ENCODE measurements at places on chromosomes 11 and 22.
A peak's percentile ranks its signal among the peaks of the same experiment; 100 is the strongest.

GRCh38 chr11:60878245-60879101, 11.1 kb downstream of the ZP1 start:
- DNase-seq: no peak

DNA sequence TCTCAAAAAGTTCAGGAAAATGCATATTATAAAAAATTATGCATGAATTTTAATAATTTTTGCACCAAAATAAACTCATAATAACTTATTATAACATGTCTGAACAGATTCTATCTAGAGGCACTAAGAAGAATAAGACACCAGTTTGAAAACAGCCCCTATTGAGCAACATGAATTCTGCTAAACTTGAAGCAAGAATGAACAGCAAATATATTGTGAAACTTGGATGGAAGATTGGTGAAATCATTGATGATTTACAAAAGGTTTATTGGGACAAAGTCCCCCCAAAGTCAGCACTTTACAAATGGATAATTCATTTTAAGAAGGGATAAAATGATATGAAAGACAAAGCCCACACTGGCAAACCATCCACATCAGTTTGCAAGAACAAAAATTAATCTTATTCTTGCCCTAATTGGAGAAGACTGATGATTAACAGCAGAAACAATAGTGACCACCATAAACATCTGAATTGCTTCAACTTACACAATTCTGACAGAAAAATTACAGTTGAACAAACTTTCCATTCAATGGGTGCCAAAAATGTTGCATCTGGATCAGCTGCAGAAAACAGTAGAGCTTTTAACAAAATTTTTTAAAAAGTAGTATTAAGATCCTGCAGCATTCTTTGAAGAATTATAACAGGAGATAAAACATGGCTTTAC, 257.5 kb upstream of the FAT3 start:
- no peak for DNase-seq

DNA sequence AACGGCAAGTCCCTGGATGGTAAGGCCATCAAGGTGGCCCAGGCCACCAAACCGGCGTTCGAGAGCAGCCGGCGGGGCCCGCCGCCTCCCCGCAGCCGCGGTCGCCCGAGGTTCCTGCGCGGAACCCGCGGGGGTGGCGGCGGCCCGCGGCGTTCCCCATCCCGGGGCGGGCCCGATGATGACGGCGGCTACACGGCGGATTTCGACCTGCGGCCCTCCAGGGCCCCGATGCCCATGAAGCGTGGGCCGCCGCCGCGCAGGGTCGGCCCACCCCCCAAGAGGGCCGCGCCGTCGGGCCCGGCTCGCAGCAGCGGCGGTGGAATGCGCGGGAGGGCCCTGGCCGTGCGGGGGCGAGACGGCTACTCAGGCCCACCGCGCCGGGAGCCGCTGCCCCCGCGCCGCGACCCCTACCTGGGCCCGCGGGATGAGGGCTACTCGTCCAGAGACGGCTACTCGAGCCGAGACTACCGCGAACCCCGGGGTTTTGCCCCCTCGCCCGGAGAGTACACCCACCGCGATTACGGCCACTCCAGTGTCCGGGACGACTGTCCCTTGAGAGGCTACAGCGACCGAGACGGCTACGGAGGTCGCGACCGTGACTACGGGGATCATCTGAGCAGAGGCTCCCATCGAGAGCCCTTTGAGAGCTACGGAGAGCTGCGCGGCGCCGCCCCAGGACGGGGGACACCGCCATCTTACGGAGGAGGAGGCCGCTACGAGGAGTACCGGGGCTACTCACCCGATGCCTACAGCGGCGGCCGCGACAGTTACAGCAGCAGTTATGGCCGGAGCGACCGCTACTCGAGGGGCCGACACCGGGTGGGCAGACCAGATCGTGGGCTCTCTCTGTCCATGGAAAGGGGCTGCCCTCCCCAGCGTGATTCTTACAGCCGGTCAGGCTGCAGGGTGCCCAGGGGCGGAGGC, 792 bp downstream of the RBMXL2 start:
- no peak for DNase-seq

- no peak for DNase-seq
These were observed 11.8 kb downstream of the PNPLA5 start for GRCh38 chr22:43879901-43880540.

GRCh38 chr11:63804259-63804658, 9.0 kb upstream of the SPINDOC start:
- no peak for DNase-seq

DNA sequence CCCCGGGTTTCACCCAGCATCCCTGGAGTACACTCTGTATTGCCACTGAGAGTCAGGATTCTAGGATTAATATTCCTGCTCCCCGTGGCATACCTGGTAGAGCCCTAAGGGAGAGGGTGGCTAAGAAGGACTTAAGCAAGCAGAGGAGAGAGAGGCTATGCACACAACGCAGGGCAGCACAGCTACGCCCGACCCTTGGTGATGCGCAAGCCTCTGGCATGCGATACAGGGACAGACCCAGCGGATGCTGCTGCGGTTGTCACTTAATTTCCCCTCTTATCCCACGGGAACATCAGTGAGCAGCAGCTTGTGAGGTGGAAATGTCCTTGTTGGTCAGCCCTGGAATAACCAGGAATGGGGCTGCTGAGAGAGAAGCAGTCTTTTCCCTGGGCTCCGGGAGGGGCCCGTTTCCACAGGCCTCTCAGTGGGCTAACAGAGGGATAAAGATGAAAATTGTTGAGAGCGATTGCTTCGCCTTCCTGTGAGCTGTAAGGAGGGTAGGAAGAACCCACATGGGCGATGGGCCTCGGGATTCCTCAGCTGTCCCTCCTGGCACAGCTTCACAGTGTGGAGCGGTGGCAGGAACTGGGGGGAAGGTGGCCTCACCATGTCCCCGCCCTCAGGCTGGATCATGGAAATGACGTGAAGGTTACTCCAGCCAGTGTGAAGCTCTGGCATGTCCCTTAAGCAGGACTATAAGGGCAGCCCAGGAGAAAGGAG, 48.4 kb upstream of the RAB1B start:
- DNase-seq: no peak

DNA sequence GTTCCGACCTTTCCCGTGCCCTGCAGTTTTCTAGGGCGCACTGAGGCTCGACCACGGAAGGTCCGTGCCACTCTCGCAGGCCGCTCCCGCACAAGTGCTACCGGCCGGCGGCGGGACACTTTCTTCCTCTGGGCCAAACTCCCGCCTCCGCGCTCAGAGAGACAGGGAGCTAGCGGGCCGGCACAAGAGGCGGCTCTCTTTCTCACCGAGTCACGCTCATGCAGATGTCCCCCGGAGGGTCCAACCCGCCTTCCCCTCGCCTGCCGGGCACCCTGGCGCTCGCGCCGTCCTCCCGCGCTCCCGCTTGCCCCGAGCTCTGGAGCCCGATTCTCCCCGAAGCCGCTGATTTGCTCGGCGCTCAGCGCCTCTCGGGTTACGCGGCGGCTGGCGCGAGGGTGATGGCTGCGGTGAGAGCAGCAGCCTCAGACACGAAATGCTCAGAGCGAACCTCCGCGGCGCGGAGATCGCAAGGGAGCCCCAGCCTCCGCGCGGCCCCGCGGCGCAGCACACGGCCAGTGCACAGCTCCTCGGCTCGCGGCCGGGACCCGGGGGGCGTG, 1.0 kb downstream of the LMO1 start:
- peak; percentile 49 for DNase-seq

DNA sequence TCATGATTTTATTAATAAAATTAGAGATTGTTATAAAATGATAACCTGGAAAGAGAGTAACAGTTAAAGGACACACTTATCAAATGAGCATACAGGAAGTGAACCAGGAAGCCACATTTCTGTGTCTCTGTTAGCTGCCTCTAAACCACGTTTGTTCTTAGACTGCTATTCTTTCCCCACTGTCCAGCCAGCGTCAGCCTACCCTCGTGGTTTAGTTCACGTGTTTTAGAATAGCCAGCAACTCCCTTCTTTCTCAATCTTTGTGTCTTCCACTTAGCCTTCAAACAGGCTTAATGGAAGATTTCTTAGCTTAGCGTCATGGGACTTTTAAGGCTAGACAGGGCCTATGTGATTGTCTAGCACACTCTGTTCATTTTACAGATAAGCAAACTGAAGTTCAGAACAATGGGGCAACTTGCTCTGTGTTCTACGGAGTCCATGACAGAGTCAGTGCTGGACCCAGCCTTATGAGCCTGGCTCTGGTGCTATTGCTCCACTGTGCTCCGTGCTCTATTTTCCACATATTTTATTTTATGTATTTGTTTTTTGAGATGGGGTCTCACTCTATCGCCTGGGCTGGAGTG, 27.2 kb downstream of the GRAMD1B start:
- no peak for DNase-seq

- no peak for DNase-seq
These were observed 105.2 kb upstream of the RRM1 start for GRCh38 chr11:3989276-3989920.

- no peak for DNase-seq
These were observed 166.8 kb upstream of the MTMR2 start for GRCh38 chr11:96090711-96091110.

DNA sequence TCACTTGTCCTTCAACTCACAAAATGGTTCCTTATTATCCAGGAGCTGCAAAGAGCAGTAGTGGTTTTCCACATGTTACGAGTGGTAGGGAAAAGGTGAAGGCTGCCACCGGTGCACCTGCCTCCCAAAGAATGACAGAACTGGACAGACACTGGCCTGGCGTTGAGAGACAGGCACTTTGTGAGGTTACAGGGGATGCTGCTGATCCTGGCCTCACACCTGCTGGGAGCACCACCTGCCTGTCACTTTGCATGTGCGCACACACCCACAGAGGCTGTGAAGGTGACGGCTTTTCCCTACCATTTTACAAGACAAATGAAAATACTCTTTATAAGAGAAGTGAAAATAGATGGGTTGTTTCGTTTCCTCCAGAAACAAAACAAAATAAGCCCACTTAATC, 175.3 kb upstream of the B3GAT1 start:
- DNase-seq: no peak

- no peak for DNase-seq
These were observed 492.8 kb downstream of the INSC start for GRCh38 chr11:15607361-15608036.

GRCh38 chr22:45626198-45626651, 45.4 kb upstream of the ATXN10 start:
- no peak for DNase-seq

- no peak for DNase-seq
These were observed 160.5 kb upstream of the NAV2 start for GRCh38 chr11:19552161-19552560.

GRCh38 chr11:122597511-122597910, 58.0 kb upstream of the UBASH3B start:
- no peak for DNase-seq

- DNase-seq: no peak
These were observed 35.8 kb downstream of the BTG4 start for GRCh38 chr11:111476366-111476765.

DNA sequence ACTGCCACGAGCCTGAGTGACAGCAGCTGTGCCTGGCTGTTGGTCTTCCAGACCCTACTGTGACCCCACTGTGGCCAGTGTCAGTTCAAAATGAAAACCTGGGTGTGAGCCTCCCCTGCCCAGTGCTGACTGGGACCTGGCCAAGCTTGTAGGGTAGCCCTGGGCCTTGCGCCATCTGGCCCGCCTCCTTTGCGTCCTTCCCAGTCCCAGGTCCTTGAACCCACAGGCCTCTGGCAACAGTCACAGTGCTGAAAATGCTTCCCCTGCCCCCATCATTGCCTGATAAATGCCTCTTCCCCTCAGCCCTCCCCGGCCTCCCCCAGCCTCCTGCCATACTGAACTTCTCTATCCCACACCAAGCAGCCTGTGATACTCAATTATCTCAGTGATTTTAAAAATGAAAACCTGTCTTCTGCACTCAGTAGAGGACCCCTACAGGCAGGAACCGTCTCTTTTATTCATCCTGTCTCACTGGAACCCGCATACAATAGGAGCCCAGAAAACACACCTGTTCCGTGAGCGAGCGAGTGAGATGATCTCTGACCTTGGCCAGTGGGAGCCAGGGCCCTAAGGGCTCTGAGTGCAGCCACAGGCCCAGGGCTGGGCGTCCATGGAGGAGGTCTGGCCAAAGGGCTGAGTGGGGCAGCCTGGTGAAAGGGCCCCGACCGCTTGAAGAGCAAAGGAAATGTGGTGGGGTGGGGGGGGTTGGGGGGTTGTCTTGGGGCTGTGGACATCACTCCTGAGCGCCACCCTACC, 49.7 kb upstream of the TTLL12 start:
- peak; percentile 16 for DNase-seq

DNA sequence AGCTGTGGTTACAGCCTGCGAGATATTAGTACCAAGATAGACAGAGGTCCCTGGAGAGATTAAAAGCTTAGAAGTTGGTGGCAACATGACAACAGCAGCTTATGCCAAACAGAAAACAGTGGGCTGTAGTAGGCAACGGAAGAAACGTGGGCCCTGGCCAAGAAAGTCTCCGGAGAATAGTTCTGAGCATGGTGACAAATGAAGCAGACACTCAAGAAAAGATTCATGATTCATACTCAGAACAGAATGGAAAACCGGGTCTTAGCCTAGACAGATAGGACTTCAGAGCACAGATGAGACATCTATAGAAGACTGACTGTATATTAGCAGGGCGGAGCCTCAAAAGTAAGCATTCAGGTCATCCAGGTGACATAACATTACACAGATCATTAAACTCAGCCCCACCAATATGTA, 727.4 kb downstream of the ETS1 start:
- DNase-seq: no peak

- peak; percentile 71 for DNase-seq
These were observed 6.9 kb downstream of the CDC42EP1 start for GRCh38 chr22:37566903-37567798.

GRCh38 chr11:21866781-21867180, 326.1 kb upstream of the ANO5 start:
- no peak for DNase-seq

DNA sequence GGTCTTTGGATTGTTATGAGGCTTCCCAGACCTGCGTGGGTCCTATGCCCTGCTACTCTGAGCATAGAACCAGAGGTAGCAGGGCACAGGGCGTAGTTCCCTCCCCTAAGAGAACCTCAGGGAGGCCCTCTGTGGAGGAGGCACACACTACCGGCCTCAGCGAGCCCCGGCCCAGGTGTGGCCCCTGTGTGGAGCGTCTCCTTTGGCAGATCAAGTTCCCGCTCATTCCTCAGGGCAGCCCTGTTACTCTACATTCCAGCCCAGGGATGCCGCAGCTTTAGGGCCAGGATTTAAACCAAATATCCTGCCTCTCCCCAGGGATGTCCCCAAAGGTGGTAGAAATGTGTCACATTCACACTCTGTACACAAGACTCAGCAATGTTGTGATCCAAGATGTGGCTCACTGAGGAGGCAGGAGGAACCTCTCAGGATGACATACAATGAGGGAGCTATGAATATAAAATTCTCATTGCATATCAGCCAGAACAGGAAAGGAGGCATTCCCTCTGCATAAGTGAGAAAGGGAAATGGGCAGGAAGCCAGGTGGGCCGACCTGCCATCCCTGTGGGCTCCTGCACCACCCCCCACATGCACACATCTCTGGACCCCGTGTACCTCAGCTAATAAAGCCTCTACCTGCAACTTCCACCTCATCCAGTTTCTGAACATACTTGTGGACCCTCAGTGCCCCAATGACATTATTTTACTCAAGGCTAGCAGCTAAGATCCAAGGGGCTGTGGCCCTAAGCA, 131.9 kb upstream of the TEAD1 start:
- DNase-seq: no peak

GRCh38 chr11:115267871-115268270, 236.3 kb downstream of the CADM1 start:
- peak; percentile 70 for DNase-seq

Measured in NCI-H1092 treated with DMSO at 0.1 percent for 48 hours (cell line).